ENCODE measurements at places on chromosomes 7 and 10. TPM values are rescaled to one million over a fixed set of nuclear protein-coding genes. Genes with fewer than 3 reads are reported as not detected.

HKDC1 gene
- total RNA-seq, result 3.7 TPM

MMD2 gene
- total RNA-seq, result not detected

FAM25G gene
- not detected for total RNA-seq

TMEM178B gene
- 6.5 TPM for total RNA-seq

PPP1R3C gene
- total RNA-seq, result 0.07 TPM

LIPF gene
- not detected for total RNA-seq

URGCP gene
- 25.1 TPM for total RNA-seq

DCLRE1A gene
- 14.4 TPM for total RNA-seq

AGBL3 gene
- 2.2 TPM for total RNA-seq

H2BK1 gene
- 0.66 TPM for total RNA-seq

PMPCB gene
- total RNA-seq, result 54.8 TPM

P4HA1 gene
- total RNA-seq, result 28.9 TPM

METTL27 gene
- 2.1 TPM for total RNA-seq

ZNF273 gene
- total RNA-seq, result 7.7 TPM

SPDYE16 gene
- 0.05 TPM for total RNA-seq

IKZF1 gene
- 537 TPM for total RNA-seq

CFAP58 gene
- total RNA-seq, result 0.15 TPM

CPVL gene
- total RNA-seq, result 0.27 TPM

EGFR gene
- total RNA-seq, result not detected

LIPM gene
- total RNA-seq, result not detected

FFAR4 gene
- total RNA-seq, result not detected

PROSER2 gene
- not detected for total RNA-seq

FXYD4 gene
- not detected for total RNA-seq

COL26A1 gene
- not detected for total RNA-seq

RHOBTB1 gene
- total RNA-seq, result not detected

STEAP1B gene
- total RNA-seq, result 0.41 TPM

CPEB3 gene
- 3.8 TPM for total RNA-seq

MYO3A gene
- not detected for total RNA-seq

IGF2BP3 gene
- total RNA-seq, result 2.2 TPM

UPK3B gene
- total RNA-seq, result 0.46 TPM
